ENCODE measurements at places on chromosomes 7 and 10.

DNA sequence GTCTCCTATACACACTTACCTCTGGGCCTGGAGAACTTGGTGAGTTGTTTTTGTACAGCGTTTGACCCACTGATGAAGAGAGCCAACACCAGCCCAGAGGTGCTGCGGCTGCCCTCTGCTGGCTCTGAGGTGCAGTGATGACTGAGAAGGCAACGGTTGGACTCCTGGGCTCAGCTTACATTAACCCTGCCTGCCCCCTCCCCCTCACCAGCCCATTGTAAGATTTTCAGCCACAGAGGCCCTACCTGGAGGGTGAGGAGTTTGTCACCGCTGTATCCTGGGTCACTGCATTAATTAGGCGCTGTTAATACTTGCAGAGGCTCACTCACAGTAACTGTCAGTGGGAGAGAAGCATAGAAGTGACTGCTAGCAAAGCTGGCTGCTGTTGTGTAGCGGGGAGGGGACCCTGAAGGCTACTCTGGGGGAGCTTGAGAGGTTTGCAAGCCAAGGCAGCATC lies 19.0 kb upstream of the ANKRD2 start:
- peak; percentile 33 for DNase-seq

- no peak for DNase-seq
Observed at GRCh38 chr7:33531888-33532287, 373.5 kb upstream of the BMPER start.

DNA sequence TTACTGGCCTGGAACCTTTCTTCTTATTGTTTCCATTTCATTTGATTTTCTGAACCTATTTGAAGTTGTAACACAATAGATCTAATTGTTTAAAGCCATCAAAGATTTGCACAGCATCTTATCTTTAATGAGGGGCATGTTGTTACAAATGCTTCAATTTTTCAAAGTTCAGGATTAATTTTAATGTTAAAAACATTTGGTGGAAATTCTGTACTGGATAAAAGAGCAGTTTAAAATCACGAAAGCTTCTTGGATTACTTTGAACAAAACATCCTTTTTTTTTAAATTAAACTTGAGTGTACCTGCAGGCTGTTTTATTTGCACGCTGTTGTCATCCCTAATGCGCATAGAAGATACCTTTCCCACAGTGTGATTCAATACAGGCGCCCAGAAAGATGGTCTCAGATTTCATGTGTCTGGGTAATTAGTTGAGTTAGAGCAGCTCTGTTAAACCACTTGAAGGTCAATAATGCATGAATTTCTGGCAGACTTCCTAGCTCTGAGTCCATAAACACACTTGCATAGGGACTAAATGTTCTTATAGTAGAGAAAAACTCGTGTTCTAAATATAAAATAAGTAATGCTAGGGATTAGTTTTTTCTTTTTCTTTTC lies 29.3 kb upstream of the DDX50 start:
- no peak for DNase-seq

- no peak for DNase-seq
Observed at GRCh38 chr10:80072584-80072983, 5.9 kb upstream of the TMEM254 start.

- no peak for DNase-seq
Observed at GRCh38 chr7:93836116-93836515, 54.4 kb downstream of the TFPI2 start.

All from central memory CD4-positive, alpha-beta T cell (primary cell).